ENCODE measurements at places on chromosomes 2 and 18.

- DNase-seq: no peak
Measured at GRCh38 chr2:166240387-166241313, 112.8 kb upstream of the SCN1A start.

GRCh38 chr2:111946294-111947114 is 48.1 kb downstream of the MERTK start:
- DNase-seq: peak; percentile 82

DNA sequence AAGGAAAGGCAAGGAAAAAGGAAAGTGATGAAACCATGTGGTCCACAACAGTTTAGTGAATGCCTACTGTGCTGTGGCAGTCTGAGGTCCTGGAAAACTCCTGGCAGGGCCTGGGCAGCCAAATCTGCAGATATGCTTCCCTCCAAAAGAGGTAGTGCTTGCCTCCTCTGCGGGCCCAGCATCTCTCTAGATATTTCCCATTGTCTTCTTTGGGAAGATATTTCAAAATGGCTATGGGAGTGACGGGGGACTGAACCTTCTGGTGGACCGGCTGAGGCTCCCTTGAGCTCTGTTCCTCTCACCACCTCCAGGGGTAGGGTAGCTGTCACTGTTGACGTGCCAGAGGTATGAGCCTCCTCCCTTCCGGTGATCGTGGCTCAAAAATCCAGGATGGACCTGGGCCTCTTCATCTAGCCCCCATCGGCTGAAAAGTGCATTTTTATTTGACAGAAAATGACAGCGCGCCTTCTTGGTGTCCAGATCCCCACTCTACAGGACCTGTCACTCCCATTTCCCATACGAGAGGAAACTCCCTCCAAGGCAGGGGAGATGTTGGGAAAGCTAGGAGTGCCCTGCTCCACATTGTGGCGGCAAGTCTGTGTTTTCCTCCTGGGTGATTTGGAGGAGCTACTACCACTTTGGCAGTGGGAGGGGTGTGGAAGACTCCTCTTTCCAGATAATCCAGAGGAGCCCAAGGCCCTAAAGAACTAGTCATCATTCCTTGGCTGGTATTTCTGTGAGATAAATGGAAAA is 9.4 kb upstream of the PAX3 start:
- DNase-seq: no peak

- DNase-seq: peak; percentile 58
Measured at GRCh38 chr2:184646177-184646576, 47.8 kb downstream of the ZNF804A start.

- DNase-seq: no peak
Measured at GRCh38 chr2:174138161-174138560, 110.2 kb downstream of the OLA1 start.

- no peak for DNase-seq
Measured at GRCh38 chr2:11430729-11431128, 35.2 kb downstream of the E2F6 start.

DNA sequence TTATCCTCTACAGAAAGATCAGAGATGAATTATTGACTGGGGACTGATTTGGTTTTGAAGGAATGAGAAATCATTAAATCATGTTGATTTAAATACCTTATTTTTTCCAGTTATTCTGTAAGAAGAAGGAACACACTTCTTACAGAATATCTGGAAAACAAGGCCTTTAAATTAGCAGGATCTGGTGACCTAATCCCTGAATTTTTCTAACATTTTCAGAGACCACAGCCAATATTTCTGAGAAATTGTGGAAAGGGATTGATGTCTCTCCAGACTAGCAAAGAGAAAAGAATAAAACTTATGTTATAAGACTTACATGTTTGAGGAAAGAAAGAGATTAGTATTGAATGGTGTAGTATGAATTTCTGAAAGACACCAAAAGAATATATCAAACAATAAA is 104.0 kb downstream of the KCNE4 start:
- no peak for DNase-seq

GRCh38 chr18:55875371-55875901 is 287.4 kb upstream of the TCF4 start:
- DNase-seq: no peak

DNA sequence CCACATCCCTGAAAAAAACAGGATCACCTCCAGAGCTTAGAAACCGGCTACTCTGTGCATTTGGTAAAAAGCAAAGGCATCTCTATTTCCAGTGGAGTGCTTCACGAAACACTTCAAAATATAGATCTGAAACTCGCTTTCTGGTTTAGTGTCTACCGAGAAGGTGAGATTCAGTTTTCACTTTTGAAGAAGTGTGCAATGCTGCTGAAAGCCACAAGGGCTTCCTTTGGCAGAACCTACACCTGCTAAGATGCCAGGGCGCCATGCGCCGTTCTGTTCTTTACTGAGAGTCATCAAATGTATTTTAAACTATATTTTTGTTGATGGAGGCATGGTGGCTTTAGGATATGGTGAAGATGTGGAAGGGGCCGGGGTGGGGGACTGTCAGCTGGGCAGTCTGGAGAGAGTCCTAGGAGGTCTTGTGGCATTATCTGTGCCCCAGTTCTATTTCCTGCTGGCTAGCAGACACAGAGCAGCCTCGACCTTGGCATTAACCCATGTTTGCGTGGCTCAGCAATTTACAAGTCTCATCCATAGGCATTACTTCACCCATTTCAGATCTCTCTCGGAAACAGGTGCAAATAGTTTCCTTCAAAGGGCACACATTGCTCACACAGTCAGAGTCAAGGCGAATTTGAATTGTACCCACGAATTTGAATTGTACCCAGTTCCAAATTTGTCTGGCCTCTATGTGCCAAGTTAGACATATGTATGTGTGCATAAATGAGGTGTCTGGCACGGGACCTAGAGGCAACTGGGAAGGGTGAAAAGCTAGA is 46.7 kb upstream of the KCNF1 start:
- no peak for DNase-seq

GRCh38 chr2:191171708-191172355 is 21.0 kb upstream of the STAT4 start:
- peak; percentile 78 for DNase-seq

DNA sequence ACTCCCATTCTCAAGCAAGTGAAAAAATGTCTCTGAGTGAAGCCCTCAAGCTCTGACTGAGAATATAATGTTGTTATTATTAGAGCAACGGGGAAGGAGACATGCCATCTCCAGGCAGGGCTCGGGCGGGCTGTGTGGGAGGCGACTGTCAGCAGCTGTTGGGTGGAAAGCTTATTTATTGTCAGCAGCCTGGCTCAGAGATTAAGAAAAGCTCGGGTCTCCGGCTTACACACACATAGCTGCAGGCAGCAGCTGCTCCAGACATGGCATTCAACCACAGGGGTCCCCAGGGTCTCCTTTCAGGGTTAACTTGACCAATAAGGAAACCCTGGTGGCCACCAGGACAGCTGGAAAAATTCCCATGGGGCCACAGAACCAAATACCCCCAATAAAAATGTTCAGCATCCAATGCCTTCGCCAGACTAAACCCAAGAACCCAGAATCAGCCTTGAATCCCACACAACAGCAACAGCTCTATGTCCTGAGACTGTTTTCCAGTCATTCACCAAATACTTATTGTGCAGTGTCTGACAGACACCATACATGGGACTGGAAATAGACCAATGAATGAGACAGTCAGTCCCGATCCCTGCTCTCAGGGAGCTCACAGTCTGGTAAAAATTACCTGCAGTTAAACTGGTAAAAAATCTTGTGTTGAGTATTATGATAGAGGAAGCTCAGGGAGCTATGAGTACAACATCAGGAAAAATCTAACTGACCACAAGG is 70.5 kb upstream of the RTN4 start:
- DNase-seq: no peak

DNA sequence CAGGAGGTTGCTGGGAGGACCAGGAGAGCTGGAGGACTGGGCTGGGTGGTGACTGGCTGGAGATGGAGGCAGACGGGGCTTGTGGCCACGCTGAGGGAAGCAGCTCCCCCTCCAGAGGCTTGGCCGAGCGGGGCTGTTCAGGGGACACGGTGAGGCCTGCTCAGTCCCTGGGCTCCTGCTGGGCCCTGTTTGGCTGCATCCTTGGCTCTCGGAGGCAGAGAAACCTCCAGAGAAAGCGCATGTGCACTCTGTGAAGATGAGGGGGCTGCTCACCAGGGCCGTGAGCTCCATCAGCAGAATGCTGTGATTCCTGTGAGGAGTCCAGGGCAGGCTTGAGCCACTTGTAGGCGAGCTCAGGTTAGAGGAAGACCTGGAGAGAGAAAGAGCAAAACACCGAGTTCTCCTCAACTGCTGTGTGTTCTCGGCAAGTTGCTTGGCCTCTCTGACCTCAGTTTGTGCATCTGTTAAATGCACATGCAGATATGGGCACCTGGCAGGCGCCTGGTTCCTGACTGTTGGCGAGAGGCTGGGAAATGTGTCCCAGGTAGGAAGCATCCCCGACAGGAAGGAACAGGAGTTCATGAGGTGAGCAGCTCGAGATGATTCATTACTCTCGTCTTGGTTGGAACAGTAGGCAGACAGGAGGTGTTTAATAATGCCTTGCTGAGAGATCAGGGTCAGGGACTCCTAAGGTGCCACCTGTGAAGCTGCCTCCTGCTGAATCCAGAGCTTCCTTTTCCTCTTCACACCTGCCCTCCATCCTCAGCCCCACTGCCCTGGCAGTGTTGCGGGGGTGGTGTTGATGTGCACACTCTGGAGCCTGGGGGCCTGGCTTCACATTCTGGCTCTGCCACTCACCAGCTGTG is 941 bp downstream of the ZAP70 start:
- DNase-seq: no peak

DNA sequence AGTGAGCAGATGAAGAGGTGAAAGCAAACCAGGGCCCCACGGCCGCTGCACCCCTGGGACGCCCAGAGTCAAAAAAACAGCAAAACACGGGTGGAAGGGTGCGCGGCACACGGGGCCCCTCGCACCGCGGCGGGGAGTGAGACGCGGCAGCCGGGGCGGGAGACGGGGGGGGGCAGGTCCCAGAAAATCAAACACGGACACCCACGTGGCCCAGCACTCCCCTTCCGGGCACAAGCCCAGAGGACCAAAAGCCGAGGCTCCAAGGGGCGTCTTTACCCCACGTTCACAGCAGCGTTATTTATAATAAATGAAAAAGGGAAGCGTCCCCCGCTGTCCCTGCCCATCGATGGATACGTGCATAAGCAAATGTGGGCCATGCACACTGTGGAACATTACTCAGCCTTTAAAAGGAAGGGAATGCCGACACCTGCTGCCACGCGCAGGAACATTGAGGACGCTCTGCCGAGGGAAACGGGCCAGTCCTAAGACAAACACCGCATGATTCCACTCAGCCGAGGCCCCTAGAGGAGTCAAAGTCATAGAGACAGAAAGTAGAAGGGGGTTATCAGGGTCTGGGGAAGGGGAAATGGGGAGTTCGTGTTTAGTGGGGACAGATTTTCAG is 677 bp upstream of the COPS9 start:
- no peak for DNase-seq

GRCh38 chr2:237642038-237642734 is 14.8 kb downstream of the LRRFIP1 start:
- no peak for DNase-seq
